Fibroblast of gingiva (primary cell): ENCODE measurements at places on chromosomes 2 and 18.
A peak's percentile ranks its signal among the peaks of the same experiment; 100 is the strongest.

- peak; percentile 96 for DNase-seq
Observed at GRCh38 chr2:142872882-142873724, 4.4 kb upstream of the KYNU start.

- DNase-seq = no peak
Observed at GRCh38 chr2:129876541-129876940, 102.9 kb upstream of the RAB6C start.

DNA sequence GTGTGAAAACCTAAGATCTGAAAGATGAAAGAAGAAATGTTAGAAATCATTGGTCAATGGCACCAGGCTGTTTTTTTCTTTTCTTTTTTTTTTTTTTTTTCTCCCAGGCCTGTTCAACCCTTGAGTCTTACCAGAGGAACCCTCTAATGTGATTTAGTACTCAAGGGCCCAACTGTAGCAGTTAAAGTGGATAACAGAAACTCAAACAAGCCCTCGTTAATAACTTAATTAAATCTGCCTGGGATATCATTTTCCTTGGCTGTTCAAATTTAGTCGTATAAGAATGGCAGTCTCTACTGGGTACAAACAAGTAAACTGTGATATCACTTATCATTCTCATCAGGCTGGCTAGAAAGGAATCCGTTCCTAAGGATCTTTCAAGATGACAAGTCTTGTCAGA, 16.5 kb downstream of the ARL4C start:
- no peak for DNase-seq

DNA sequence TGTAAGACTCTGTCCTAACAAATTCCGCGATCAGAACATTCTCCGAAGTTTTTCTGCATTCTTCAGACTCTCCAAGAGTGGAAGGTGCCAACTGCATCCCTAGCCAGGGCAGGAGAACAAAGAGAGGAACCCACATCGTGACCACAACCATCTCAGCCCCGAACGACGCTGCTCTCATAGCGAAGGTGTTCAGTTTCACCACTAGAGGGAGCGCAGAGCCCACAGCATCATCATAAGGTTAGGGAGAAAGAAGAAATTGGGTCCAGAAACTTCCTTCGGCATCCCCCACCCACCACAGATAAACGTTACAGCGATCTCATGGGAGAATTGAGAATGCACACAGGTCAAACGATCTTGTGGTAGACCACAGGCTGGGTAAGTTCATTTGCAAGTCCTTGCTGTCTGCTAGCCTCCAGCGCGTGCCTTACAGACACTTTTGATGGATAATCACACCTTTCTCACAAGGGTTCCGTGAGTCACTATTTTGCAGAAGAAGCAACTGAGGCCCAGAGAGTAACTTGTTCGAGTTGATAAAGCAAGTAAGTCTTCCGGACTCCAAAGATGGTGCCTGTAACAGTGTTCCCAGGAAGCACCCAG, 53.7 kb upstream of the ARL4C start:
- DNase-seq = peak; percentile 58

GRCh38 chr2:146119586-146119985, 1599.7 kb upstream of the ZEB2 start:
- DNase-seq = no peak

- DNase-seq = no peak
Observed at GRCh38 chr2:51111532-51111931, 79.6 kb upstream of the NRXN1 start.

DNA sequence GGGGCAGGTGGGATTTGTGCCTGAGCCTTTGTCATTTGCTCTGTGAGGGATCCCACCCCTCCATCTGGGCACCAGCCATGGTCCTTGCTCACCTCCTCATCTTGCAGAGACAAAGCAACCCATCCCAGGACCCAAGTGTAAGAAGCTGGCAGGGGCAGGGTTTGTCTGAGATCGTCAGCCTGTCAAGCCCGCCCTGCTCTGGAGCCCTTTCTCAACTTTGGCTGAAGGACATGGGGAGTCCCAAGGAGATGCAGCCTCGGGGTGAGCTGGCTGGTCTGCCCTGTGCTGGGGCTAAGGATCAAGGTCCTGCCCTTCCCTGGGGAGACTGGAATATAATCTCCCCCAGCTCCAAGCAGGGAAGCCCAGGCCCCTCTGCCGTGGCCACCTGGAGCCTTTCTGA, 86.0 kb downstream of the CAPN13 start:
- no peak for DNase-seq

GRCh38 chr2:45435316-45435715, 175.8 kb downstream of the SRBD1 start:
- peak; percentile 85 for DNase-seq

GRCh38 chr2:226330206-226330605, 469.4 kb downstream of the IRS1 start:
- no peak for DNase-seq

DNA sequence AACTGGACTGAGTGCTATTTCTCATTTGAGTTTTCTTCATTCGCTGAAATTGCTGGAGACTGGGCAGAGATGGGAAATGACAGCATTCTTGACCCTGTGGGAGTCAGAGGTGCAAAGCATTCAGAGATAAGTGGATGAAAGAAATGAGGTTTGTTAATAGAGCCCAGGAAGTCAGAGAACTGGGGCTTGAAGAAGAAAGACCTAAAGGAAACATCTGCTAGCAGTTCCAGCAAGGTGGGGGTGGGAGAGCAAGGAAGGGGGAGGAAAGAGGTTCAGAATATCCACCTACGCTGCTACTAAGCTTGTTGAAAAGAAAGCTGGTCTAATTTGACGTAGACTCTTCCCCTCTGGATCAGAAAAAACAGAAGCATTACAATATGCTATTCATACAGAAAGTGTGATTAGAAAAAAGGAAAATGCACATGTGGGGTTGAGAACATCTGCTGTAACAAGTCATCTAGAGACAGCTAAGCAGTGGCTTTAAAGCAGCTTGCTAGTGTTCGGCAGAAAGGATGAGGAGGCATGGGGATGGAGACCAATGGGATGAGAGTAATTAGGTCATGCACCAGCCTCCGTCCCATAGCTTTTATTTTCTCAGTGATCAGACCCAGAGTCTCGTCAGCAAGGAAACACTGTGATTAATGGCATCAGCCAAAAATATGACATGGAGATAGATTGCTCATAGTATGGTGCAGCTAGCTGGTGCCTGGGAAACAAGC, 29.7 kb downstream of the NAB1 start:
- DNase-seq = no peak

- no peak for DNase-seq
Observed at GRCh38 chr2:150030436-150031190, 443.0 kb upstream of the MMADHC start.

- DNase-seq = no peak
Observed at GRCh38 chr2:190215620-190216019, 104.0 kb downstream of the HIBCH start.

DNA sequence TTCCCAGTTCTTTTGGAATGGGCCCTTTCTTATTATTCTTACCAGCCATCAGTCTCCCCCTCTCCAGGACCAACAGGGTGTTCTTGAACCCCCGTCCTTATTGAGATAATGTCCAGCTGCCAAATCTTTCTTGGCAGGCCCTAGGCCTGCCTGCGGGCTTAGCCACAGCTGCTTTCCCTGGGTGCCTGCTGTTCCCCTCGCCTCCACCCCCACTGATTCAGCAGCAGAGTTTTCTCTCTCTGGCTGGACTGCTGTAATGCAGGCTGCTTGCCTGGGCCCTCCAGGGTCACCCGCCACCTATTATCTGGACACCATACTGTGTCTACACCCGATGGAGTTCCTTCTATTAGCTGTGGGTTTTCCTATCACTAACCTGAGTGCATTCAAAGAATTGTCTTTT, 395.4 kb upstream of the ATP5MC3 start:
- DNase-seq = no peak

- peak; percentile 2 for DNase-seq
Observed at GRCh38 chr2:133421516-133422324, 146.5 kb downstream of the NCKAP5 start.

DNA sequence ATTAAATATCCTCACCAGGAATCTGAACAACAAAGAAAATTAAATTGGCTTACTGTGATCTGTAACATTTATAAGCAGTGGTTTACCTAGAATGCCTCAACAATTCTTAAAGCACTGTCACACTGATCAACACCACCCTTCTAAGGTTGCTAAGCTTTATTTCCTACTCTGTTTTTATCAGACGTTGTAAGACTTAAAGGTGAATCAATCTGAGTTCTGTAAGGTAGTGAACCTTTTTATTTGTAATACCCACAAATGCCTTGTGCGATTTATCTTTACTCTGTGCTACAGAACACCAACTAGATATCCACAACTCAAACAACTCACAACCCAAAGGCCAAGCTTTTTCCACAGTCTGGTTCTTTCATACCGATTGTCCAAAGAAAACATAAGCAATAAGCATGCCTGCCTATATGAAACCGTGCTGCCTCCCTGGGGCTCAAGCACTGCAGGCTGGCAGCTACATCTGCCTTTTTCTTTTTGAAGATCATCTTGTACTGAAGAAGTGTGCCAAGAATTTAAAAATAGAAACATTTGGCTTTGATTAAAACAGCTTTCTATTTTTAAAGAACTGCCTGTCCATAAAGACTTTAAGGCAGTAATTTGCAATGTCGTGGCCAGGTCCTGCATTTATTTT, 490.7 kb downstream of the NUP35 start:
- DNase-seq = peak; percentile 28

DNA sequence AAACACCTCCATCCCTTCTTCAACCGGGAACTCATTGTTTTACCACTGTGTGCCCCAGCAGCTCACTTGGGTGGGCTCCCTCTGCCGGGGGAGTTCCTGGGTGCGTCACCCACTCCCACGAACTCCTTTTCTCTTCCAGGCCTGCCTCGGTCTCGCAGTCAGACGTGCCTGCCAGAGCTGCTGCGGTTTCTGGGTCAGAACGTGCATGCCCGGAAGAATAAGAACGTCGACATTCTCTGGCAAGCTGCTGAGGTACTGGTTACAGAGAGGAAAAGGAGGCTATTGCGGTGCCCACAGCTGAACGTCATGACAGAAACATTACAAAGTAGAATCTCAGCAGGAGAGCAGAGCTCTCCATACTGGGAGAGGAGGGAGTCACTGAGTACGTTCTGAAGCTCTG, 35.6 kb downstream of the COA5 start:
- peak; percentile 49 for DNase-seq

- peak; percentile 14 for DNase-seq
Observed at GRCh38 chr2:39408351-39409136, 28.5 kb downstream of the MAP4K3 start.

DNA sequence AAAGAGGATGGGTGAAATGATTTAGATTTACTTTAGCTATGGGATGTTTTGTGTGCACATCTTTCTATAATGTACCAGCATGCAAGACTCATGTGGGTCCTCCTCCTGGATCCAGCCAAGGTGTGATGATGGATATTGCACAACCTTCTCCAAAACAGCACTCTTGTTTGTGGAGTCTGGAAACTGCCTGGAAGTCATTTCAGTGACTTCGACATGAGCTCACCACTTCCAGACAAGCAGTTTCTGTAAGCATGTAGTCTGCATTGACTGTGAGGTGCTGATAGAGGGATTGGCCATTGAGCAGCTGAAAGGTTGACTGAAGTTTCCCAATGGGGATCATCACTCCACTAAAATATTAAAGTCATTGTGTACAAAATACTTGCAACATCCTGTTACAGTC, 154.0 kb downstream of the TRIB2 start:
- no peak for DNase-seq

DNA sequence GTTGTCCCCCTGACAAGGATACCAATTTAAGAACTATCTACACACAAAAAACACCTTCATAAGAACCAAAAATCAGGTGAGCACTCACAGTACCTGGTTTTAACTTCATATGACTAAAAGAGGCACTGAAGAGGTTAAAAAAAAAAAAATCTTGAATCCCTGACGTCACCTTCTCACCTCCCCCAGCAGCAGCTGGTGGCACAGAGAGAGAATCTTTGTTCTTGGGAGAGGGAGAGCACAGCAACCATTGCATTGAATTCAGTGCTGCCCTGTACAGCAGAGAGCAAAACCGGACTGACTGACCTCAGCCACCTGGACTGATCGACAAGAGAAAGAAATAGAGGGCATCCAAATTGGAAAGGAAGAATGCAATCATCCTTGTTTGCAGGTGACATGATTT, 566.0 kb downstream of the TMX3 start:
- no peak for DNase-seq

GRCh38 chr2:45678791-45679348, 27.4 kb downstream of the PRKCE start:
- no peak for DNase-seq

GRCh38 chr18:61893309-61893970, 633 bp upstream of the RNF152 start:
- peak; percentile 43 for DNase-seq

GRCh38 chr18:79246309-79247108, 149.2 kb upstream of the NFATC1 start:
- peak; percentile 49 for DNase-seq

GRCh38 chr2:1993711-1994682, 249.7 kb upstream of the PXDN start:
- DNase-seq = no peak

DNA sequence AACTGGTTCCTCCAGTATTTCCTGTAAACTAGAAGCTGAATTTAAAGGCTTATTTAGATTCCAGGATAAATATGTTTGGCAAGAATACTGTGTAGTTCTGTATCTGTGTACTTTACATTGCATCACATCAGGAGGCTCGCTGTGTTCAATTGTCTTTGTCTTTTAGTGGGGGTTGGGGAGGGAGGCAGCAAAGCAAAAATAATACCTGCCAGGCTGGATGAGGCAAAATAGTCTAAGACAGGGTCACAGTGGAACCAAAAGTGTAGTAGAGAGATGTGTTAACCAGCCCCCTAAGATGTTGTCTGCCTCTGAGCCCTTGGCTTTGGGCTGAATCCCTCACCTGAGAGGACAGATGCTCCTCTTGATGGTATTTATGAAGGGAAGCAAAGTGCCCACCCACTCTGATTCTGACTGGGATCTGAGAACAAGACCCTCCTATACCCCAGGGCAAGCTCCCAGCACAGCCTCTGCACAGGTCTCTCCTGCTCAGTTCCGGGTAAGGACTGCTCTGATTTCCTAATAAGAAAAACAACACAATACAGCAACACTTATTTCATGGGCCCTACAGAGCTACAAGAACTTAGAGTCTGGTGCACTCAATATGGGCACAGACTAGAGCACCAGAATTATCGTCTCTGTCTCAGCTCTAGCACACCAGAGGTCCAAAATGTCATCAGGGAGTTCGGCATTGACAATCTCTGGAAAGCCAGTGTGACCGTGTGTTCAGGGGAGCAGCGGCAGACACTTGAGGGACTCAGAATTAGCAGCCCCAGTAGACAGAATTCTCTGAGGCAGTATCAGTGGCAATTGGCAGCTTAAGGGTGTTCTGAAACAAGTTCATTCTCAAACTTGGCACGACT, 7.2 kb upstream of the AFTPH start:
- DNase-seq = no peak

DNA sequence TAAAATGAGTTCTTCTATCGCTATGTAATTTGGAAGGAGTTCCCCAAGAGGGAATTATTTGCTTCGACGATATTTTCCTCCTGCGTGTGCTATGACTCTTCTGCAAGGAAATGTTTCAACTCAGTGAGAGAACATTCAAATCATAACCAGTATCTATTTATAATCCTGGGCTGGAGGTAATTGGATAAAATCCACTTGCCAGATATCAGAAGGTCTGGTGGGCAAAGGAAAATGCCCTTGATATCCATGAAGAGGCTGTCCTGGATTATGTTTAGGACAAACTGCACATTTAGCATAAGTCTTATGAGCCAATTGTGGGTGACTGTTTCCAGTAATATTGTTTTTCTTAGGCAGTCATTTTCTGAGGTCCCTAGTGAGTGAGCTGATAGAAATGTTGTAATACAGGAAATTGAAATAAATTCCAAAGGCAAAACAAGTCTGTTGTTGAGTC, 17.7 kb downstream of the RPIA start:
- peak; percentile 54 for DNase-seq
